Activated naive CD8-positive, alpha-beta T cell treated with anti-CD3 and anti-CD28 coated beads, Interleukin-2, amount 50 U/mL, for 24 hours (primary cell): ENCODE measurements at places on chromosomes 12 and 14.

GRCh38 chr14:101350691-101351090 lies 210.6 kb upstream of the DIO3 start:
- no peak overlapping the region for H3K27ac ChIP-seq
- peaks cover 3% of the 10 kb centered on the region for H3K27me3 ChIP-seq
- H3K4me3 ChIP-seq = no peak overlapping the region
- H3K4me1 ChIP-seq = no peaks in the 10 kb centered on the region
- no peaks in the 10 kb centered on the region for H3K36me3 ChIP-seq

DNA sequence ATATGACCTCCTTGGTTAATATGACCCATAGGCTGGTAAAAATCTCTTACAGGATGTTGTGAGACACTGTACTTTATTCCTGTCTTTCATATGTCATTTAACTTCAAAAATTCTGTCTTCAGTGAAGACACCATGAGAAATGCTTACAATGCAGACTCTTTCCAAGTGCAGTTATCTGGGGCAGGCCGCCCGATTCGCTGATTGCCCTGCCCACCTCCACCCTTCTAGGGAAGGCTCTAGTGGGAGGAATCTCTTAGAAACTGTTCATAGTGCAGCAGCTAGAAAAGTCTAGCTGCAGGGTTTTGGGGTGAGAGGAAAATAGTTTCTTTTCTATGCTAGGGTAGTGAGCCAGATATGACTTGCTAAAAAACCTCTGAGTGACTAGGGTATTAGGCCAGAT lies 15.0 kb upstream of the CIPC start:
- DNase-seq = no peak
- no peaks in the 10 kb centered on the region for H3K27me3 ChIP-seq
- H3K4me1 ChIP-seq = peaks cover 2% of the 10 kb centered on the region
- H3K4me3 ChIP-seq = no peak overlapping the region

DNA sequence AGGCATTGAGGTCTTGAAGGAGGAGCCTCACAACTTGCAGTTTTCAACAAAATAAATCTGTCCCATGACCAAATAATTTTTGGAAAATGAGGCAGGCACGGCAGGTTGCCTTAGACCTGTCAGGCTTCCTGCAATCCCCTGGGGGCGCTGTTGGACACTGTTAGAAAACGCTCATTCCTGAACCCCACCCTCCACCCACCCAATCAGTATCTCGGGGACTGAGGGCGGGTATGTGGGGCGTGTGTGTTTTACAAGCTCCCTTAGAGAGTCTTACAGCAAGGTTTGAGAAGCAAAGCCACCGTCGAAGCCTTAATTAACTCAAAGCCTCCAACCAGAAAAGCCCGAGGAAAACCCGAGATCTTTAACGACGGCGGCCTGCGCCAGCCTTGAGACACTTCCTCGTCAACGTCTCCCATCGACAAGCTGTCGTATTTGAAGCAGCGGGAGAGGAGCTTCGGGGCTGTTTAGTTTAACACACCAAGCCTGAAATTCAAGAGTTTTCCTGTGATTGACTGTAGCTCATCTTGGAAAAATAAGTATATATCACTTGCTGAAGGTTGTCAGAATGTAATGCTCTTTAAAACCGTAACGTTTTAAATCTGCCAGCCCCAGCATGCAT lies 123.0 kb downstream of the GLT1D1 start:
- H3K4me3 ChIP-seq = no peak overlapping the region
- H3K4me1 ChIP-seq = no peaks in the 10 kb centered on the region
- H3K36me3 ChIP-seq = no peaks in the 10 kb centered on the region
- H3K27me3 ChIP-seq = peaks cover 50% of the 10 kb centered on the region

DNA sequence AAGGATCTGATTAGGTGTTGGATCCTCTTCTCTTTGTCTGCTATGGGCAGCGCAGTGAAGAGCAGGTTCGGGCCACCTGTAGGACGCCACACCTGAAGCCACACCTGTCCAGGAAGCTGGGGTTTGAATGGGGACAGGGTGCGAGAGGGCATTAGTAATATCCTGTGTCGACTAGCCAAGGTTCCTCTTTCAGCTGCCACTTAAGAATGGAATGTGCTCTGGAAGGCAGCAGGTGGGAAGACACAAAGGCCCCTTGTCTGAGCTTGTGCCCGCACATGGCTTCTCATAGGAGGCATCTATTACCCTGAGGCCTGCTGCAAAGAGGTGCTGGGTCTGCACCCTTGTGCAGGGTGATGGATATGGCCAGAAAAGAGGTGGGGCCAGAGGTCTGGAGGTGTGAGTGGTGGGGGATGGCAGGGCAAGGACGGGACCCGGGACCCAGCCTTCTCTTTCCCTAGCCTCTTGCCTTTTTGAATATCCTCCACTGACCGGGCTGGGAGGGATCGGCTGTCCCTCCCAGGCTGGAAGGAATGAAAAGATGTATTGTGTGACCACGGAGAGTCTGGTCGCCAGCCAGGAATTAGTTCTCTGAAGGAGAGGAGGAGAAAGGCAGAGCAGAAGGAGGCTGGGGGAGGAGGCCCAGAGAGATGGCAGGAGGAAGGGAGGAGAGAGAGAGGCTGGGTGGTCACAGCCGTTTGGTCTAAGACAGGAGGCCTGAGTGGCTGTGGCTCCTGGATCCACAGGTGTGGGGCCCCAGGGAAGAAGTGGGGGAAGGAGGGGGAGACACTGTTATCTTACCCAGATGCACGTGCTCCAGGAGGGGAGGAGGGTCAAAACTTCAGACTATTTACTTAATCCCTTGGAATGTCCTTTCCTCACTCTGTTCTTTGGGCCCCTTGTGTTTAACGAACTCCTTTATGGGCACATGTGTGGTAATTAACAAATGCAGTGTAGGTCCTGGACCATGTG lies 101.5 kb downstream of the SMOC1 start:
- no peak overlapping the region for H3K4me3 ChIP-seq
- no peaks in the 10 kb centered on the region for H3K36me3 ChIP-seq
- H3K4me1 ChIP-seq = no peaks in the 10 kb centered on the region
- peaks cover 5% of the 10 kb centered on the region for H3K27me3 ChIP-seq
- no peak overlapping the region for H3K27ac ChIP-seq

DNA sequence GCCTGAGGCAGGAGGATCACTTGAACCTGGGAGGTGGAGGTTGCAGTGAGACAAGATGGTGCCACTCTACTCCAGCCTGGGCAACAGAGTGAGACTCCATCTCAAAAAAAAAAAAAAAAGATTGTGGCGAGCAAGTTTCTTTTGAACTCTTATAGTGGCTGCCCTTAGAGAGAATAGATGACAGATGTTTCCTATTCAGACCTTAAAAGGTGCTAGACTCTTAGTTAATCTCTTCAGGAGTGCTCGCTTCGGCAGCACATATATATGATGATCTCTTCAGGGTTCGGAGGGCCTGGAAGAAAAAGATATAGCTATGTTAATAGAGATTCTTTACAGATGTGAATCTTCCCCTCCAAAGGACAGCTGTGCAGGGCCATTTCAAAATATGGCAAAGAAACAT lies 73.1 kb upstream of the AMN1 start:
- DNase-seq = no peak
- H3K4me3 ChIP-seq = no peak overlapping the region
- peaks cover 9% of the 10 kb centered on the region for H3K36me3 ChIP-seq
- peaks cover 47% of the 10 kb centered on the region for H3K4me1 ChIP-seq
- no peak overlapping the region for H3K27ac ChIP-seq
- H3K27me3 ChIP-seq = no peaks in the 10 kb centered on the region
